ENCODE measurements at places on chromosomes 12 and 14.
A peak's percentile ranks its signal among the peaks of the same experiment; 100 is the strongest.

DNA sequence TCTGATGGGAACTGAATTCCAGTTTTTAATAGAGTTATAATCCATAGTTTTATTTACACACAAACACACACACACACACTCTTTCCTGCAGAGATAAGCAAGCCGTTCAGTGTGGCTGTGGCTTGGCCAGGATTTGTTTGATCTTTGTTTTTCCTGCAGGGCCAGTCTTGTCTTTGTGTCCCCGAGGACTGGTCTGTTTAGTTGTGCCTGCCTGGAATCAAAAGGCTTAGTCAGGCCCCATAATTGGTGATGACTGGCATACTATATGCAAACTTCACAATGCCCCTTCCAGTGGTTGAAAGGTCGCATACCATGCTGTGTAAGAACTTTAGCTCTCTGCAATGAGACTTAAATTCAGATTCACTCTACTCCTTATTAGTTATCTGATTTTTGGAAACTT is 26.0 kb downstream of the WBP11 start:
- no peak for DNase-seq

- no peak for DNase-seq
Measured at GRCh38 chr14:36662258-36662542, 540 bp downstream of the PAX9 start.

DNA sequence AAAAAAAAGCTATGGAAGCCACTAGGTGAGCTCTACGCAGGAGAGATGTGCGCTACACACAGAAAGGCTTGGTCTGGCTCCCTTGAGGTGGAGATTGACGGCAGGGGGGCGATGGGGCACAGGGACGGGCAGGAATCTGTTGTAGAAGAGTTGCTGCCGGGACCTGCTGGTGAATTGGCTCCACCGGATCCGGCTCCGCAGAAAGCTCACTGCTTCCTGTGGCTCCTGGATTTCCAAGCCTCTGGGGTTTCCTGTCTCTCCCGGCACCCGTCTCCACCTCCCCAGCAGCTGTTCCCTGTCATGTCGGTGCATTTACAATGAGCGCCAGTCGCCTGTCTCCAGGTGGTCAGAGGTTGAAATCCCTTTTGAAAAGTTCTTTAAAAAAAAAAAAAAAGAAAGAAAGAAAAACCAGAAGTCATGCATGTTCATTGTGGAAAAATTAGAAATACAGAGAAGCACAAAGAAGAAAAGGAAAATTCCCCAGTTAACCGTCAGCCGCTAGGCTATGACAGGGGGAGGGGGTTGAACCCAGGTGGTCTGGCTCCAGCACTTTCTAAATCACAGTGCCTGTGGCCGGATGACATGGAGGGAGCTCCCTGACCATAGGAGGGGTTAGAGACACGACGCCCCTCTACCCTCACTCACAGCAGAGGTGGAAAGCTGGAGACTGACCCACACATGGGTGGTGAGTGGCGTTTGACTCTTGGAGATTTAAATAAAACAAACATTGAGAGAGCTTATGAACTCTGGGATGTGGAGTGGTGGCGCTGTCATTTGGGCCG is 20.8 kb downstream of the FAM222A start:
- DNase-seq: peak; percentile 10

DNA sequence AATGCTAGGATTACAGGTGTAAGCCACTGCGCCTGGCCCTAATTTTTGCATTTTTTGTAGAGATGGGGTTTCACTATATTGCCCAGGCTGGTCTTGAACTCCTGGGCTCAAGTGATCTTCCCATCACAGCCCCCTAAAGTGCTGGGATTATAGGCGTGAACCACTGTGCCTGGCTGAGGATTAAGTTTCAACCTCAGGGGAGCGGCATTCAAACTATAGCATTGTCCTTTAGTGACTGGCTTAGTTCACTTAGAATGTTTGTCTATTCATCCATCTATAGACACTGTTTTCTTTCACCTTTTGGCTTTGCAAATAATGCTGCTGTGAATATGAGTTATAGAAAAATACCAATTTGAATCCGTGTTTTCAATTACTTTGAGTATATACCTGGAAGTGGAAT is 25.2 kb downstream of the PTPN11 start:
- no peak for DNase-seq

GRCh38 chr12:22684140-22685118 is 59.5 kb downstream of the ETNK1 start:
- DNase-seq: no peak

DNA sequence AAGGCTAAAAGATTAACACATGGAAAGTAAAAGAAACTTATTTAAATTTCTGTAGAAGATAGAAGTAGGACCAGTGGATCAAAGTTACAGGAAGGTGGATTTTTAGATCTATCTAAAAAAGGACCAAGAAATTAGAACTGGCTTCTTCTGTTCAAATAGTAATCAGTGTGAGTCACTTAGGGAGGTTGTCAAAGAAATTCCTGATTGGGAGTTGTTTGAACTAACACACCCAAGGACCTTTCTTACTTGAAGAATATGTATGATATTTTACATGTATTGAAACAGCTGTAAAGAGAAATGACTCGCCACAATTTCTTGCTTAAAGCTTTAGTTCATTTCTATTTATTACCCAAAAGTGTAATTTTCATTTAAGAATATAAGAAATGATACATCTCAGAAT is 256.9 kb downstream of the RAD51B start:
- no peak for DNase-seq

DNA sequence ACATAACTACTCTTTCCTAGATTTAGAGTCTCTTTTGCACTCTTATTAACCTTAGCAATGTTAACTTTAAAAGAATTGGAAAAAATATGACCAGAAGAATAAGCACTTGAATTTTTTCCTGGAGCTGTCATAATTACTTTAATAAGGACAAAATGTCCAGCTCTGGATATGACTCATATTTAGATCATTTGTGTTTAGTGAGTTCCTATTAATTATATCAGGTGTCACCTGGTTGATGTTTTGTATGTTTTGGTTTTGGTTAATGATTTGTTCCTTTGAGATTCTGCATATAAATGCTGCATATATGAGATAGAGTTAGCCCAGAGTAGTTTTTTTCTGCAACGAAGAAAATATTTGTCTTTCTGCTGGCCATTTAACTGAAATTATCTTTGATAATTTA is 5.1 kb downstream of the CLECL1 start:
- DNase-seq: no peak

DNA sequence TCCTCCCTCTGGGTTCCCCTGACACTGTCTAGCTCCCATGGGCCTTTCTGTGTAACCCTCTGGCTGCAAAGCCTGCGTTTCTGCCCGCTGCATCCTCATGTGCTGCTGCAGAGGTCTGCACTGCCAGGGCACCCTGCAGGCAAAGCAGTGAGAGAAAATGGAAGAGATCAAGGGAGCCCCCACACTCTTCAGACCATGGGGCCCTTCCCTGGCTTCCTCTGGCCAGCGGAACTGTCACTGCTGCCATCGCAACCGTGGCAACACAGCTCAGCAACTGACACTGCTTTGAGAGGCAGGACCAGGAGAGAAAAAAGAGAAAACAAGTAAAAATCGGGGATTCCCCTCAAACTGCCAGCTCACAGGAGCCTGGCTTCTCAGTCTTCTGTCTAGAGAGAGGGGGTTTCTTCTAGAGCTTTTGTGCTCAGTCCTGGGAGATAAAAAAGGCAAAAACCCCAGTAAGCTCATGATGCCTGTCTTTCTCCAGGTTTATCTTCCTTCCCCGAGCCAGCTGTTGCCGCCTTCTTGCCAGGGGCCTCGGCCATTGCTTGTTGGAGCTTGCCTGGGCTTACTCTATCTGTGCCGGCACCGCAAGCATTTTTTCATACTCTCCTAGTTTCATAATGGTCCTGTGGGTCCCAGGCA is 38.9 kb downstream of the C14orf132 start:
- DNase-seq: no peak

GRCh38 chr14:104103446-104104075 is 18.1 kb downstream of the ASPG start:
- DNase-seq: peak; percentile 63

DNA sequence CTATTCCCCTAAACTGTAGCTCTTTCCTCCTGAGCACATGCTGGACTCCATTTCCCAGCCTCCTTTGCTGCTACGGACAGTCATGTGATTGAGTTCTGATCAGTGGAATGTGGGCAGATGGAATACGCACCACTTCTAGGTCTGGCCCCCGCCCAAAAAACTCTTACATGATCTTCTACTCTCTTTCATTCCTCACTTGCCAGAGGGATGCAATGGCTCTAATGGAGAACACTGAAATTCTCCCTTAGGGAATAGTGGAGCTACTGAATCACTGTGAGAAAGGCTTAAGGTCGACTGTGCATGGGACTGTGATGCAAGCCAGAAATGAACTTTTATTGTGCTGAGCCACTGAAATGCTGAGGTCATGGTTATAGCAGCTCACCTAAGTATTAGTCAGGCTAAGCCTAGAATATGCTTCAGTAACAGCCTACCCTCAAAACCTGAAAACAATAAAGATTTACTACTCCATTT is 13.0 kb upstream of the TMED2 start:
- DNase-seq: peak; percentile 75

DNA sequence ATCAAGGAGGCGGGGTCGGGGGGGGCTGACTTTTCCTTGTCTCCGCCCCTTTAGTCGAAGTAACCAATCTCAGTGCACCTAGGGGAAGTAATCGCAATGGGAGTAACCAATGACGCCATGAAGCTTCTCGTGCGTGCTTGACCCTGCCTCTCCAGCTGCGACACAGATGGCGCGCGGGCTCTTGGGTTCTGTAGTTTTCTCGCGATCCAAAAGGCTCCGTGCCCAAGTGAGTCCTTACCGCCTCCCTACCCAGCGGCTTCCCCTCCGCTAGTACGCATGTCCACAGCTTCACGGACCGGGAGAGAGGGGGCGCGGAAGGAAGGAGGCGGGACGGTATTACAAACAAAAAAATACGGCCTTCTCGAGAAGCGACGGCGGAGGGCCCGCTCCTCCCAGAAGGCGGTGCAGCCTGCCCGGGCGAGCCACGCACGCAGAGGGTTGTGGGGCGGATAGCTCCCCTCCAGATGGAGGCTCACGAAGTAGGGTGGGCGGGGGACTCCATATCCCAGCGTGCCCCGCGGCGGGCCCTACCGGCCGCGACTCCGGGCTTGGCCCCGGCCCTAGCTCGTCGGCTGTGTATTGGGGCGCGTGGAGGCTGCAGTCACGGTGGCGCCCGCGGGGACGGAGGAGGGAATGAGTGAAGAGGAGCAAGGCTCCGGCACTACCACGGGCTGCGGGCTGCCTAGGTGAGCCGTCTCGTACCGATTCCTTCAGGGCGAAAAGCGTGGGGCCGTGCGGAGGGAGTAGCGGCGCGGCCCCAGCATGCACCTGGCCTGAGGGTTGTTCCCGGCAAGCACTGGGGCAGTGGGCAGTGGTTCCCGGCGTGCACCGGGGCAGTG is at the start of gene TARBP2:
TARBP2 (plus strand) TSS at position 508 of the 839 bp plus-strand sequence; CDS start at position 634, 126 bp downstream.
- DNase-seq: peak; percentile 99

- peak; percentile 39 for DNase-seq
Measured at GRCh38 chr14:54901380-54902142, 1.1 kb downstream of the GCH1 start.

- DNase-seq: peak; percentile 54
Measured at GRCh38 chr12:122975790-122976647, 975 bp downstream of the OGFOD2 start.

- DNase-seq: no peak
Measured at GRCh38 chr12:26297396-26298070, 102.2 kb downstream of the SSPN start.

GRCh38 chr12:121189131-121189530 is 20.8 kb upstream of the P2RX4 start:
- DNase-seq: no peak

GRCh38 chr14:29637411-29637810 is 290.2 kb downstream of the PRKD1 start:
- DNase-seq: peak; percentile 82

Data from tibial artery (tissue), 4 donors.